ENCODE measurements at places on chromosomes 2 and 18. TPM values are rescaled to one million over a fixed set of nuclear protein-coding genes. Genes with fewer than 3 reads are reported as not detected.

- DNase-seq = no peak
Observed at GRCh38 chr2:58122540-58122939, 75.9 kb downstream of the VRK2 start.

- DNase-seq = no peak
Observed at GRCh38 chr2:64807417-64807816, 153.7 kb upstream of the SERTAD2 start.

Gene TRIM54
- 69.8 TPM for polyA plus RNA-seq

DNA sequence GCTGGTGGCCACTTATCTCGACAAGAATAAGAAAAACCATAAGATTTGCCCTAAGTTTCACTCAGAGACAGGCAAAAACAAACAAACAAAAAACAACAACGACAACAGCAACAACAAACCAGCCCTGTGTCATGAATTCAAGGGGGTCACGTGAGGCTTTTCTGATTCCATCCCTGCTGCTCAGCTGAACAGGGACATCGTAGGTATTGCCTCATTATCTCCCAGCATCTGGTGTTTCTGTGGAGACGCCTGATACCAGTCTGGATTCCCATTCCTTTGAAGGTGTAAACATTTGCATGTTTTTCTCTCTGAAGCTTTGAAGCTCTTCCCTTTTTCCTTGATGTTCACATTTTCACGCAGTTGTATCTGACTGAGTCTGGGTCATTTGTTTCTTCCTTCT lies 117.4 kb downstream of the KCNF1 start:
- no peak for DNase-seq

DNA sequence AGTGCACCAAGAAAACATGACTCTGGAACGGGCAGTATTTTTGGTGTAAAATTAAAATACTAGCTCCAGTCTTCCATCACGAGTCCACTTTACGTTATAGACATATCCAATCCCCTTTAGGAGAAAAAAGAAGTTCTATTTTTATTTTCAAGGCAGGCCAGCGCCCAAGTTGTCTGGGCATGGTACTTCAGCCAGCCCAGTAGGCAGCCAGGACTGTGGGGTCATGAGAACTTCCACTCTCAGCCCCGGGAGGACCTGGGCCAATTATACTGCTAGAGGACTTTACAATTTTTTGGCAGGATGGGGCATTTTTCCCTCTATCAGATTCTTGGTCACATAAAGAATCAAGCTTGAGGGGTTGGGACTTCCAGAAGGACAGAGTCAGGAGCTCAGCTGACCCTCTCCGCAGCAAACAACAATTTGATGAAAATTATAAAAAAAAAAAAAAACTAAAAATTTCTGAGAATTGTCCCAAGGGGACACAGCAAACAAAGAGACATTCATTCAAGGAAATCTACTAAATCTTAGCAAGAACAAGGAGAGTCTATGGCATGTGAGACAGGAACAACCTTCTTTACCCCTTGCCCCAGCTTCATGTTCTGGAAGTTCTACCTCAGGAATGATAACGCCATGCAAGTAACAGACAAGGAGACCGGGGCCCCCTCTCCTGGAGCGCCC lies 37.3 kb upstream of the B3GNT2 start:
- no peak for DNase-seq

Gene ZNF385B
- polyA plus RNA-seq = 10.1 TPM

GRCh38 chr2:176637486-176638166 lies 368.4 kb downstream of the MTX2 start:
- peak; percentile 81 for DNase-seq

DNA sequence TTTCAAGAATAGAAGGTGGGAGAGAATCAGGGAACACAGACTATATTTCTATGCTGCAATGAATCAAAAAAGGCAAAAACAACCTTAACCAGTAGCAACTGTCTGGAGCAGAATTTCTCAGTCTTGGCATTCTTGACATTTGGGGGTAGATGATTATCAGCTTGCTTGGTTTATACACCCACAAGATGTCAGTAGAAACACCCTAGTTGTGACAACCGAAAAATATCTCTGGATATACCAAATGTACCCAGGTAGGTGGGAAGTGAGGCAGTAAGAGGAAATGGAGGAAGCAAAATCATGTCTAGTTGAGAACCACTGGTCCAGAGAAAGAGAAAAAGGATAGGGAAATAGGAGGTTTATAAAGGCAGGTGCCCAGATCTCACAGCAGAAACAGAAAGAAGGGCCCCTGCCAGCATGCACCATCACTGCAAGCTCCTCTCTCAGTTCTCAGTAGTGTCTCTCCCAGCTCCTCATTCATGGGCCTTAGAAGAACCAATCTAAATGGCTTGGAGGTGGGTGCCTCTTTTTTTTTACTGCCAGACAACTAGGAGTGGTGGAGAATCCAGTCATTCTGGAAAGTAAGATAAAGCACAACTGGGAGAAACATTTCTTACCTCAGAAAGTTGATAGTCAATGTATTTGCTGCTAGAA lies 50.4 kb downstream of the MBD2 start:
- DNase-seq = no peak

GRCh38 chr18:60134806-60135205 lies 235.0 kb downstream of the PMAIP1 start:
- no peak for DNase-seq

Gene IL1R2
- not detected for polyA plus RNA-seq

Gene UGT1A4
- not detected for polyA plus RNA-seq

DNA sequence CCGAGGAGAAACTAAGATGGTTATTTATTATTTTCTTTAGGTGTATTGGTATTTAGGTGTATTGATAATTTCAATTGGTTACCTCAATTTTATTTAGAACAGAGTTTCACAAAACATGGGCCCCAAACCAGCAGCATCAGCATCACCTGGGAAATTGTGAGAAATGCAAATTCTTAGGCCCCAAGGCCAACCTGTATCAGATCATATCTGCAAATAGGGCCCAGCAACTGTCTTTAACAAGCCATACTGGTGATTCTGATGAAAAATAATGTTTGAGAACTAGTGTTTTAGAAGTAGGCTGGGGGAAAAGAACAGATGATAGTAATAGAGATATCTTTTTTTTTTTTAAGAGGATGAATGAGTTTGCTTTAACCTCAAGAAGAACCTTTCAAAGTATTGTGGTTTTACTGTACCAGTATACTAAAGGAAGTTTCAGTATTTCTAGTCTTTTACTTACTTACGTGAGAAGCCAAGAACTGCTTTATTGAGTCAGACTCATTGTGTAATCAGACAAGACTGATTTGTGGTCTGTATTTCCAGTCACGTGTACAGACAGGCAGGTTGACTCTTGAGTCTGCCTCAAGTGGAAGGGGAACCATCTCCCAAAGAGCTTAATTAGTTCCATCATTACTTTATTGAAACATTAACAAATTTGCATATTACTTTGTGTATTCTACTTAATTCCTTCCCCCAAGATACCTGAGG lies 60.4 kb upstream of the GAREM1 start:
- DNase-seq = no peak

DNA sequence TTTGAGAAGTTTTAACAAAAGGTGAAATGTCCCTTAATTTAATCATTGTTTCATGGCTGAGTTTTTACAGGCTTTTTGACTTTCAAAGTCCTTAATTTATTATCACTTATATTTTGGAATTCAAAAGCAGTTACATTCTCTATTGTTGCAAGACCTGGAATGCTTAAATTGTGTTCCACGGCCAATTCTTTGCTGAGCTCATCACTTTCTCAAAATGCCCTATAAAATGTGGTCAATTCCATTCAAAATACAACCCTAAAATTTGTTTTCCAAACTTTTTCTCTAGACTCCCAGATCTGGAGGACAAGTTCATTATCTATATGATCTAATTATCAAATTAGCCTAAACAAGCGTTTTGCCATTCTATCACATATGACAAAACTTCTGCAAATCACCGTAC lies 1051.2 kb downstream of the TDRD15 start:
- DNase-seq = no peak

DNA sequence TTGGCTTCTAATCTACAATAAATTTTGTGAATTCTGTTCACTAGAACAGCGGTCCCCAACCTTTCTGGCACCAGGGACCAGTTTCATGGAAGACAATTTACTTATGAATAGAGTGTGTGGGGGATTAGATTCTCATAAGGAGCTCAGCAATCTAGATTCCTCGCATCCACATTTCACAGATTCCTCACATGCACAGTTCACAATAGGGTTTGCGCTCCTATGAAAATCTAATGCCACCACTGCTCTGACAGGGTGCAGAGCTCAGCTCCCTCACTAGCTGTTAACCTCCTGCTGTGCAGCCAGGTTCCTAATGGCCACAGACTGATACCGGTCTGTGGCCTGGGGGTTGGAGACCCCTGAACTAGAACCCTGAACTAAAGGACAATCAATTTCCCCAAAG lies 1568.6 kb upstream of the NXPH2 start:
- no peak for DNase-seq

DNA sequence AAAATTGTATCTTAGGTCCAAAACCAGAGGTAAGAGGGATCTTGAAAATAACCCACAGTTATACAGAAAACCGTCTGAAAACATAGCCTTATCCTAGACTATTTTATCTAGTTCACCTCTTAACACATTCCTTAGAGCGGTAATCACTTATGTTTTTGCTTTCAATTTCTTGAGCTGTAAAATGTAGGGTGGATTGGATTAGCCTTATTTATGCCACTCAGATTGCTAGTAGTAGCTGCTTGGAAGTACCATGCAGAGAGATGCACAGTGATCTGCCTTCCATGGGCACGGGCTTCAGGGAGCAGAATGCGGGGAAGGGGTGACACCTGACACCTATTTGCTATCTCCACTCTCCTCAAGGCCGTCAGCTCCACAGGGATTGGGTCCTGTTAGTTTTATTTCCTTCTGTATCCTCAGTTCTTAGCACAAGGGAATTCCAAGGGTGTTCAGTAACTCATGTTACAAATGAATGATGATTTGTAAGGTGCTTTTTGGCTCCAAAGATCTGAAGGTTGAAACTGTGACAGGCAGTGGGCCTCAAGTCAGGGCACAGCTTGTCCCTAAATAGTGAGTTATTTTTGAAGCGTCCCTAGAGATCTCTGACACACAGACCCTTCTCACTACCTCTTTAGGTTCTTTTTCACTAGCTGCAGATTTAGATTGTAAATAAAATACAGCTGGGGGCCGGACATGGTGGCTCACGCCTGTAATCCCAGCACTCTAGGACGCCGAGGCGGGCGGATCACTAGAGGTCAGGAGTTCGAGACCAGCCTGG lies 64.0 kb upstream of the PMAIP1 start:
- DNase-seq = no peak

Gene ZNF532
- polyA plus RNA-seq = 74.5 TPM

GRCh38 chr2:38497670-38498037 lies 105.1 kb downstream of the HNRNPLL start:
- no peak for DNase-seq

Gene BOLL
- polyA plus RNA-seq = 1.6 TPM

- no peak for DNase-seq
Observed at GRCh38 chr2:215107216-215108056, 31.0 kb downstream of the ABCA12 start.

- DNase-seq = no peak
Observed at GRCh38 chr2:17317439-17317976, 200.7 kb downstream of the RAD51AP2 start.

DNA sequence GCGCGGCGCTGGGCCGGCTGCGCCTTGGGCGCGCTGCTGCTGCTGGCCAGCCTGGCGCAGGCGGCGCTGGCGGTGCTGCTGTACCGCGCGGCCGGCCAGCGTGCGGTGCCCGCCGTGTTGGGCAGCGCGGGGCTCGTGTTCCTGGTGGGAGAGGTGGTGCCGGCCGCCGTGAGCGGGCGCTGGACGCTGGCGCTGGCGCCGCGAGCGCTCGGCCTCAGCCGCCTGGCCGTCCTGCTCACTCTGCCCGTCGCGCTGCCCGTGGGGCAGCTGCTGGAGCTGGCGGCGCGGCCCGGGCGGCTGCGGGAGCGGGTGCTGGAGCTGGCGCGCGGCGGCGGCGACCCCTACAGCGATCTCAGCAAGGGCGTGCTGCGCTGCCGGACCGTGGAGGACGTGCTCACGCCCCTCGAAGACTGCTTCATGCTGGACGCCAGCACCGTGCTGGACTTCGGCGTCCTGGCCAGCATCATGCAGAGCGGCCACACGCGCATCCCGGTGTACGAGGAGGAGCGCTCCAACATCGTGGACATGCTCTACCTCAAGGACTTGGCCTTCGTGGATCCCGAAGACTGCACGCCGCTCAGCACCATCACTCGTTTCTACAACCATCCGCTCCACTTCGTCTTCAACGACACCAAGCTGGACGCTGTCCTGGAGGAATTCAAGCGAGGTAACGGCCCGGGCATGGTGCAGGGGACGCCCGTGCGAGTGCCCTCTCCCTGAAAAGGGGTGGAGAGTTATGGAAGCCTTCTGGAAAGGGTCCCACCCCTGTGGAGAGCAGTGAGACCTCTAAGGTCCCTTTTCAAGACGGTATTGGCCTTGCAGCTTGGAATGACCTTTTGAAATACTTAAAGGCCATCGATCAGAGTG lies 1.0 kb downstream of the CNNM3 start:
- DNase-seq = peak; percentile 63

Gene NAB1
- 74.8 TPM for polyA plus RNA-seq

GRCh38 chr2:239154971-239155805 lies 245.6 kb downstream of the HDAC4 start:
- no peak for DNase-seq

- no peak for DNase-seq
Observed at GRCh38 chr2:63780518-63781155, 61.1 kb upstream of the UGP2 start.

DNA sequence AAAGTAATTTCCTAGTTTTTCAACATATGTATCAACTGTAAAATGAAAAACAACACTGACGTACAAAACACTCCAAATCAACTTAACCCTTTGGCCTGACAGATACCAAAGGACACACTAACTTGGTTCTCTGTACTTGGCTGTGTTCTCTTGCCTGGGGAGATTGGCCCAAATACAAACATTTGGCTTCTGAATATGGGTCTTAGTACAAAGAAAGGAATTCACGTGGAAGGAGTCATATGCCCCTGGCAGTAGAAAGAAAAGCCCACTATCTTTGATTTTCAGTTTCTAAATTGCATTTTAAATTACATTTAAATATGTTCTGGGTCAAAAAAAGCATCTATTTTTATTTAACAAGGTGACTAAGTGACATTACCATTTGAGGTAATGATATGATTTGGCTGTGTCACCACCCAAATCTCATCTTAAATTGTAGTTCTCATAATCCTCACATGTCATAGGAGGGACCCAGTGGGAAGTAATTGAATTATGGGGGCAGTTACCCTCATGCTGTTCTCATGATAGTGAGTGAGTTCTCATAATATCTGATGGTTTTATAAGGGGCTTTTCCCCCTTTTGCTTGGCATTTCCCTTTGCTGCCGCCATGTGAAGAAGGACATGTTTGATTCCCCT lies 153.6 kb upstream of the CCDC195 start:
- no peak for DNase-seq

GRCh38 chr18:41456831-41457230 lies 498.2 kb upstream of the PIK3C3 start:
- no peak for DNase-seq

Gene LIMS1
- polyA plus RNA-seq = 49.8 TPM

Gene CNDP1
- 0.15 TPM for polyA plus RNA-seq

- no peak for DNase-seq
Observed at GRCh38 chr2:217727801-217728200, 275.0 kb downstream of the TNS1 start.

Gene MOB1A
- 52.8 TPM for polyA plus RNA-seq

Gene GATA6
- 1.4 TPM for polyA plus RNA-seq

GRCh38 chr2:62939735-62940491 lies 110.7 kb upstream of the OTX1 start:
- no peak for DNase-seq

Gene CDH20
- polyA plus RNA-seq = 0.73 TPM
